ENCODE measurements at places on chromosomes 4 and X. TPM values are rescaled to one million over a fixed set of nuclear protein-coding genes. Genes with fewer than 3 reads are reported as not detected.

AREG gene
- 0.91 TPM for polyA plus RNA-seq

DNA sequence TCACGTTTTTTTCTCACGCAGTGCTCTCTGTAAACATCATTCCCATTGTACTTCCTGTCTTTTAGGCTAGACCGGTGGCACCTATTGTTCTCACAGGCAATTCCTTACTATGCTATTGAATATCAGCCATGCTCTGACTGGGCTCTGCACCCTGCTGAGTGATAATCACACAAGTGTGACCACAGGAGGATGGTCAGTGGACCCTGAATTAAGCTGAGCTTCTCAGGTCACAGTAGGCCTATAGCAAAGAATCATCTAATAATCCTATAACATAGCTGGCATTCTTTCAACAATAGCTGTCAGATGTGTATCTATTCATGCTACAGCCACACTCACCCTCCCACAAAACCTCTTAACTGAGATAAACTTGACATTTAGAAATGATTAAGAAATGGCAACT is 2399.8 kb upstream of the TENM3 start:
- DNase-seq: no peak

DNA sequence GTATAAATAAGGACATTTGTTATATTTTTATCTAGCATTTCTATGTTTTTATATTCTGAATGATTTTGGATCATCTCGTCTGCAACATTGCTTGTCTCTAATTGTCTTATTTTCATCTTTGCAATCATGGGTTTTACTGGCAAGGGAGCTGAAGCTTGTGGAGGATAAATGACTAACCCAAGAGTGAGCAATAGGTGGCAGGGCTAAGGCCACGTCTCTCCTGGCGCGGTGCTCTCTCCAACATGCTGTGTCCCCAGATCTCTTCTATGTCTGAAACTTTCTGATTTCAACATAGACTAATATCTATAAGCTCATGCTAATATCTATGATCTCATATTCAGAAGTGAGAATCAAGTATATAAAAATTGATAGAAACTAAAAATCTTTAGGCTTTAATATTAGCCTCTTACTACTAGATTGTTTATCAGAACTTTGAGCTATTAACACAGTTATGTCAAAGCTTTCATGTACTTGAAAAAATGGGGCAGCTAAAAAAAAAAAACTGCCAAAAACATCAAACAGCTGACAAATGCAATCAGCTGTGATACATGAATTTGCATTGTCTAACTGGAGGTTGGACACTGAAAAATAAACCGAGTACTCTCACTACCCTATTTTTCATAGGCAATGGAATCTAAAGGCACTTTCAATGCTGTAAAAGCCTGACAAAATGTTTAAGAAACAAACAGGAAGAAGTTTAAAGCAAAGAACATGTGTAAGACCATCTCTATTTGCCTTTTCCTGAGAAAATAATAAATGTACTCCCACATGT is 169.2 kb downstream of the TMA16 start:
- no peak for DNase-seq

DNA sequence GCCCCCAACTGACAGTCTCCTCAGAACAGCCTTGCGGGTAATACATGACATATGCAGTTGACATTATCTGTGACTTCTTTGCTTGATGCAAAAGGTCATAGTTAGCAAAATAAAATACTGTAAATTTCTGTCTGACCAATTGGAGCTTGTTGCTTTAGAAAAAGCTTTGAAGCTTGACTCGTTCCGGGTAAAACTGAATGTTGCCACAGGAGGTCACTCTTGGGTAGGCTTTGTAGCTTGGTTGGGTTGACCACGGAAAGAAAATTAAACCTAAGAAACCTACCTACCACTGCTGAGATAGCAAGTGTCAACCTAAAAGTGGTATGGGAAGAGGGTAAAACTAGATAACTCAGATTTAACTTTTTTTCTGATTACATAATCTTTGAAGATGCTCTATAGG is 23.2 kb downstream of the PRPS2 start:
- DNase-seq: peak; percentile 56

ADH1B gene
- 961 TPM for polyA plus RNA-seq

All from left lung (tissue), 14 donors.